Cerebellar nuclear complex (tissue), 1 donor: ENCODE measurements at places on chromosomes 1 and 21.

- no peak for DNase-seq
Observed at GRCh38 chr1:55230659-55231058, 15.5 kb upstream of the USP24 start.

DNA sequence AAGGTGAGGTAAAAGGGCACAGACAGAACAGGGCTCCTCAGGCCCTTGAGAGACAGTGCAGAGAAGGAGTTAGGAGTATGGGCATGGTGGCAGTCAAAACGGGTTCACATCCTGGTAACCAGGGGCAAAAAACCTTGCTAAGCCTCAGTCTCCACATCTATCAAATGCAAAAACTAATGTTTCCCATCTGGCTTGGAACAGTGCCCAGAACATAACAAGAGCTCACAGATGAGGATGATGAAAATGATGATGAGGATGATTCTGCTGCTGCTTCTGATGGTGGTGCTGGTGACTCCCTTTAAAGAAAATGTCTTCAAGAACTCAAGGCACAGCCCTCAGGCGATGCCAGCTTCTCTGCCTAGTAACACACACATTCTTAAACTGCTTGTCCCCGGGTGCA is 24.1 kb downstream of the HHIPL2 start:
- no peak for DNase-seq

DNA sequence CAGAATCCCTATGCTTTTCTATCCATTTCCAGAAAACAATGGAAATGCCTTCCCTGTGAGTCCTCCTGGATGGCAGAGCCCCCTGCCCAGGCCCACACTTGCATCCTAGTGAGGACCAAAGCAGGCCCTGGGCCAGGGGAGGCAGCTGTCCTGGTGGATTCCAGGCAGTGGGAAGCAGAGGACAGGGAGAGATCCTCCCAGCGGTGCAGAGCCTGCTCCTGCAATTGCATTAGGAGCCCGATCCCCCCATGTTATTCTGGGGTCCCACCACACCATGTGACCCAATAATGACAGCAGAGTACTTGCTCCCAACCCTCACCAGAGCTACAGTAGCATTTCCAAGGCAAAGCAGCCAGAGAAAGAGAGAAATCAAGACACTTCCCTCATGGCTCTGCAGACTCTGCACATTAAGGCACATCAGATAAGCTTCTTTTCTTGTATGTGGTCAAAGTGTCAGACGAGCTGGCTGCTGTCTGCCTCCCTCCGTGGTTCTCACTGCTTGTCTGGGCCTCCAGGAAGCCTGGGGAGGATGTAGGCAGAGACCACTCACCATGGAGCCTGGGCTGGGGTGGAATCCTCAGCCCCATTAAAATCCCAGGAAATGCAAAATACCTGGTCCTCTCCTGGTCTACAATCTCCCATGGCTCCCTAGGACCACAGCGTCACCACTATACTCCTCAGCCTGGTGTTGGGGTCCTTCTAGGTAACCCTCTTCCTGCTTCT is 54.9 kb upstream of the RUNX3 start:
- DNase-seq = no peak

- DNase-seq = no peak
Observed at GRCh38 chr1:151984313-151984956, 9.2 kb downstream of the S100A10 start.

- DNase-seq = no peak
Observed at GRCh38 chr1:7550981-7551380, 220.1 kb upstream of the VAMP3 start.

DNA sequence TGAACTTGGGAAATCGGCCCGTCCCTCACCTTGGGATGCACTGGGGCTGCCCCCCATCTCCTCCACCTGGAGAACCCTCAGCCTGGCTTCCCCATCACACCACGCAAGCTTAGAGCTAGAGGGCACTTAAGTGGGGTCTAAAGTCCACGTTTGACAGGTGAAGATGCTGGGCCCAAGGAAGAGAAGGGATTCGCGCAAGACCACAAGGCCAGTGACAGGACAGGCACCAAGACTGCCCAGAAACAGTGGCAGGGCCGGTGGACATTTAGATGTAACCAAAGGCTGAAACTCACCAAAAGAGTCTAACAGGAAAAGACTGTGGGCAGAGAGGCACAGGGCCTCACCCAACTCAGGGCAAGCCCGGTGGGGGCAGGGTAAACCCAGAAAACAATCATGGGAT is 130.8 kb upstream of the EDN2 start:
- no peak for DNase-seq

DNA sequence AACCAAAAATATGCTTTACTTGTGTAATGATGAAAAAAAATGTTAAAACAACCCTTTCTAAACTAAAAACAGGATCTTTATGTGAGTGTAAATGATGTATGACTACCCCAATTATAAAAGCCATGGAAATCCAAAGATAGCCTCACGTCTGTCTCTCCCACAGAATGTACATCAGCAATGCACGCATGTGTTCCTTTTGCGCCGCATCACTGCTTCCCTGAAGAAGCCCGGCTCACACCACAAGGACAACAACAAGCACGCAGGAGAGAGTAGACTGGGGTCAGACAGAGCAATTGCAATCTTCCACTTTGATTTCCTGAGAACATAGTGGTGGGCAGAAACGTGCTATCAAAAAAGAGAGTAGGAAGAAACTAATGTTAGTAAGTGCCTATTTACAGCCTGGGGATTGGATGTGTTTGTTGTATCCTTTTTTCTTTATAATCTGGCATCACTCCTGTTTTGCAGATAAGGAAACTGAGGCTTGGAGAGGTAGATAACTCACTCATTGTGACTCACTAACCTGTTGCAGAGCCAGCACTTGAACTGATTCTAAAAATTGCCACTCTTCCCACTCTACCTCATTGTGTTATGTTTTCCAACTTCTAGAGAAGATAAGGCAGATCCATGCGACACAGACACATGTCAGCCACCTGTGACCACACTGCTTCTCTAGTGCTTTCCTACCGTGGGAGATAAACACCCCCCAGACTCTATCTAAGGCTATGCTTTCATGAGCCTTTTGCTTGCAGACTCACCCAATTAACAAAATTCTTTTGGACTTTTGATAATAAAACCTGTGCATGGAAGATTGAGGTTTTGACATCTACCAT is 60.1 kb downstream of the MAP10 start:
- DNase-seq = no peak

GRCh38 chr21:15003463-15004135 is 61.2 kb downstream of the NRIP1 start:
- DNase-seq = no peak

- DNase-seq = no peak
Observed at GRCh38 chr1:161439280-161440232, 65.7 kb upstream of the FCGR2A start.

DNA sequence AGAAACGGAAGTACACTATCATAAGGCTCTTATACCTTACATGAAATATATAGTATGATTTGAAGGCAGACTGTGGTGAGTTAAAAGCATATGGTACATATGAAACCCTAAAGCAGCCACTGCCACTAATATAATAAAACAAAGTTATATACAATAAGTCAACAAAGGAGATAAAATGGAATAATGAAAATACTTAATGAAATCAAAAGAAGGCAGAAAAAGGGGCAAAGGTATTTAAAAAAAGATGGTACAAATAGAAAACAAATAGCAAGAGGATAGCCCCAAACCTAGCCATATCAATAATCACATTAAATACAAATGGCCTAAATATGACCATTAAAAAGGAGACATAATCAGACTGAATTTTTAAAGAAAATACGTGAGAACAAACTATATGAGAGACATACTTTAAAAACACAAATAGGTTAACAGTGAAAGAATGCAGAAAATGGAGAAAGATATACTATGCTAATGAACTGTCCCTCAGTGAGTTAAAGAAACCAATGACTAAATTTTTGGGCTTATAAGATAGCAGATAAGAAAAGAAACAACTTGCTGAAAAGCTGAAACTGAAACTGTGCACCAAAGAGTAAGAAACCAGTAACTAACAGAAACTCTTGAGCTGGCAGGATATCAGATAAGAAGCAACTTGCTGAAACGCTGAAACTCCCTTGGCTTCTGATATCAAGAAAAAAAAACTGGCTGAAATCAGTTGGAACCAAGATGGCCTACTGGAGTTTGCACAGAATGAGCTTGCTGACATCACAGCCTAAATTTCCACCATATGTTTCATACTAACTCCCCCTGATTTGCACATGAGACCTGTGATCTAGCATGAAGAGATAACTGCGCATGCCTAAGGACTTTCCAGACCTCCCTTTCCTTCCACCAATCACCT is 44.3 kb upstream of the IL10 start:
- no peak for DNase-seq

GRCh38 chr1:161258439-161259344 is at the start of gene PCP4L1:
Gene PCP4L1 (plus strand): TSS chr1:161258745. CDS start chr1:161258975, 230 bp downstream.
- no peak for DNase-seq
